Sciatic nerve (tissue), 2 donors: ENCODE measurements at places on chromosomes 1 and 21. TPM values are rescaled to one million over a fixed set of nuclear protein-coding genes. Genes with fewer than 3 reads are reported as not detected.

DNA sequence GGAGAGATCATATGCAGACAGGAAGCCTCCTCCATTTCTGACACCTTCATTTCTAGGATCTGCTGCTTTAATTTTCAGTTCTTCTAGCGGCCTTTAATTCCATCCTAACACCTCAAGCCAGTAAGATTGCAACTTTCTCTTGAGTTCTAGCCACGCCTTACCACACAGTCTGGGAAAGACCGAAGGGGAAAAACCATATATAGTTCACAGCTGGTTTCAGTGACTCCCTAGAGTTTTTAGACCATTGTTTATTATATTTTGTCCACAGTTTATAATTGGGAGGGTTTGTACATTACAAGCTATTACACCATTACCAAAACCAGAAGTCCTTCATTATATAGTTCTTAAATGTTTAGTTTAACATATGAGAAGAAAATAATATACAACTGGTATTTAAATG lies 37.5 kb downstream of the DPH5 start:
- DNase-seq: no peak

VAV3 gene
- total RNA-seq: 6.4 TPM

GRCh38 chr1:106954661-106955229 lies 101.7 kb upstream of the PRMT6 start:
- no peak for DNase-seq

DNA sequence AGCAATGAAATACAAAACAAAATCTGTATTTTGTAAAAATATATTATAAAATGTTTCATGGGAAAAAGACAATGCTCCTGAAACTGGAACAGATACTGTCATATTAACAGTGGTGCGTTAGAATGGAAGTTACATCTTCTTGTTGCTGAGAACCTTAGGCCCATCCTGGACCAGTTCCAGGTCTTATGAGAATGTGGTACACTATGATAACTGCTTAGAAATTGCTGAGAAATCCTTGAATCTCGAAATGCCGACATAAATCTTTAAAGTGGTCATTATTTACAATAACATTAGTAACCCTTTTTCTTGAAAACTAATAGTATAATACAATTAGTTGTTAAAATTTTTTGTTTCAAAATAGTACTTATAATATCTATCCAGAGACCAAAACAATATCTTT lies 747.9 kb upstream of the NCAM2 start:
- DNase-seq: no peak

TMEM82 gene
- not detected for total RNA-seq

FCRLB gene
- total RNA-seq: 4.9 TPM

DNA sequence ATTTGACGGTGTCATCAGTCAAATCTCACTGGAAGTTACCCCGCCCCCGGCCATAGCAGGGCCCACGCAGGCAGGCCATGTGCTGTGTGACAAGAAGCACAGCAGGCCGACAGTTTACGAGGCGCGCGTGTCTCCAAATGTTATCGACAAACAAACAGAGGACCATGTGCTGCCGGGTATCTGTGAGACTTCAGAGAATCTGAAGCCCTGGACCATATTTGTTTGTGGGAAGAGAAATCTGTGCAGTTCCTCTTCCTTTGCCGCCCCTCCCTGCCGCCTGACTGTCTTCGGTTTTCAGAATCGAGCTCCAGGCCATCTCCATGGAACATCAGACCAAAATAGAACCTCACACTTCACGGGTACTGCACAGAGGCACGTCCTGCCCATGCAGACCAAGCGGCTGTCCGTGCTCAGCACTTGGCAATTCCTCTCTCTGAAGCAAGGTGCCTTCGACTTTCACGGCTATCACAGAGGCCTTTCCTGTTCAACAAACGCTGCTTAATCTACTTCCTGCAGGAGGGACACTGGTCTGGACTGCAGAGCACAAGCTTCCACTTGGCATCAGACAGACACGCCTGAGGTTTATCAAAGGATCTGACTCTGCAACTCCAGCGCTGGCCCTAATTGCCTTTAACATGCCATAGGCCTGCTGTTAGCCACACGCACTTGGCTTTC lies 135.7 kb upstream of the KRTAP19-8 start:
- DNase-seq: no peak

PFDN2 gene
- 57.0 TPM for total RNA-seq

LYPD8 gene
- not detected for total RNA-seq

LCE3E gene
- total RNA-seq: not detected
